ENCODE measurements at places on chromosomes 4 and X.

DNA sequence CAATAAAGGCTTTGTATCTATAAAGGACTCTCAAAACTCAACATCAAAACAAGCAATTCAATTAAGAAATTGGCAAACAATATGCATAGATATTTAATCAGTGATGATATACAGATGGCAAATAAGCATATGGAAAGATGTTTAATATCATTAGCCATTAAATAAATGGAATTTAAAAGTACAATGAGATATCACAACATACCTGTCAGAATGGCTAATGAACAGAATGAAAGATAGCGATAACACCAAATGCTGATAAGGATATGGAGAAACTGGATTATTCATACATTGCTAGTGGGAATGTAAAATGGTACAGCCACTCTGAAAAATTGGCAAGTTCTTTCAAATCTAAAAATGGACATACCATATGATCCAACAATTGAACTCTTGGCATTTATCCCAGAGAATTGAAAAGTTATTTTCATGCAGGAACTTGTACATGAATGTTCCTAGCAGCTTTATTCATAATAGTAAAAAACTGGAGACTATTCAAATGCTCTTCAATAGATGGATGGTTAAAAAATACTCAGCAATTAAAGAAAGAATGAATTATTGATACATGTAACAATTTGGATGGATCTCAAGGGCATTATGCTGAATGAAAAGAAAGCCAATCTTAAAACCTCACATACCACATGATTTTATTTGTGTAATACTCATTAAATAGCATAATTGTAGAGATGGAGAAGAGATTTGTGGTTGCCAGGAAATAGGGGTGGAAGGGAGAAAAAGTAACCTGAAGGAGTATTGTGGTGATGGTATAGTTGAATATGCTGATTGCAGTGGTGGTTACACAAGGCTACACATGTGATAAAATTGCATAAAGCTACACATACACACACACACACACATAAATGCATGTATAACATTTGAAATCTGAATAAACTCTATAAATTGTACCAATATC, 45.9 kb upstream of the ALG13 start:
- DNase-seq: no peak

- no peak for DNase-seq
Observed at GRCh38 chr4:127309369-127310102, 323.2 kb upstream of the INTU start.

- no peak for DNase-seq
Observed at GRCh38 chrX:154441984-154442707, 1.8 kb upstream of the FAM50A start.

GRCh38 chrX:95903490-95903889, 781.2 kb upstream of the DIAPH2 start:
- no peak for DNase-seq

- DNase-seq: no peak
Observed at GRCh38 chr4:27308379-27308778, 447.7 kb downstream of the STIM2 start.

GRCh38 chrX:37075892-37076595, 67.9 kb downstream of the FAM47C start:
- no peak for DNase-seq
